ENCODE measurements at places on chromosomes 7 and 10.
A peak's percentile ranks its signal among the peaks of the same experiment; 100 is the strongest.

- no peaks in the 10 kb centered on the region for H3K4me1 ChIP-seq
- H3K36me3 ChIP-seq = no peaks in the 10 kb centered on the region
- no peak for DNase-seq
- no peak overlapping the region for H3K27ac ChIP-seq
- H3K27me3 ChIP-seq = no peaks in the 10 kb centered on the region
These were observed 68.1 kb downstream of the LRGUK start for GRCh38 chr7:134195252-134195651.

- H3K27ac ChIP-seq = no peak overlapping the region
- H3K36me3 ChIP-seq = no peaks in the 10 kb centered on the region
- no peaks in the 10 kb centered on the region for H3K27me3 ChIP-seq
- H3K4me3 ChIP-seq = no peak overlapping the region
- DNase-seq = no peak
These were observed 66.0 kb downstream of the ZNF487 start for GRCh38 chr10:43502931-43503330.

- H3K27me3 ChIP-seq = no peaks in the 10 kb centered on the region
- H3K27ac ChIP-seq = no peak overlapping the region
- DNase-seq = no peak
- no peaks in the 10 kb centered on the region for H3K36me3 ChIP-seq
- H3K4me1 ChIP-seq = no peaks in the 10 kb centered on the region
These were observed 39.6 kb downstream of the JAZF1 start for GRCh38 chr7:28140979-28141378.

- no peaks in the 10 kb centered on the region for H3K36me3 ChIP-seq
- H3K27me3 ChIP-seq = peaks cover 7% of the 10 kb centered on the region
- H3K4me1 ChIP-seq = peaks cover 6% of the 10 kb centered on the region
- no peak overlapping the region for H3K4me3 ChIP-seq
These were observed 19.5 kb upstream of the PPP2R2D start for GRCh38 chr10:131881104-131881880.

- no peaks in the 10 kb centered on the region for H3K27me3 ChIP-seq
- peaks cover 6% of the 10 kb centered on the region for H3K4me1 ChIP-seq
- H3K4me3 ChIP-seq = no peak overlapping the region
- H3K27ac ChIP-seq = no peak overlapping the region
- no peak for DNase-seq
- H3K36me3 ChIP-seq = no peaks in the 10 kb centered on the region
These were observed 60.8 kb upstream of the SP4 start for GRCh38 chr7:21367081-21367480.

- DNase-seq = no peak
- peaks cover 5% of the 10 kb centered on the region for H3K27me3 ChIP-seq
- H3K36me3 ChIP-seq = no peaks in the 10 kb centered on the region
- H3K4me3 ChIP-seq = no peak overlapping the region
- H3K4me1 ChIP-seq = no peaks in the 10 kb centered on the region
These were observed 6.4 kb downstream of the CARD11 start for GRCh38 chr7:3037259-3037658.

- DNase-seq = no peak
- H3K4me1 ChIP-seq = peaks cover 19% of the 10 kb centered on the region
- H3K27me3 ChIP-seq = peaks cover 3% of the 10 kb centered on the region
These were observed 172.0 kb downstream of the PLXNA4 start for GRCh38 chr7:132404261-132404660.

- H3K4me3 ChIP-seq = no peak overlapping the region
- no peaks in the 10 kb centered on the region for H3K27me3 ChIP-seq
- no peaks in the 10 kb centered on the region for H3K36me3 ChIP-seq
- DNase-seq = no peak
- peaks cover 43% of the 10 kb centered on the region for H3K4me1 ChIP-seq
These were observed 105.9 kb upstream of the ANLN start for GRCh38 chr7:36283711-36284130.

- no peaks in the 10 kb centered on the region for H3K27me3 ChIP-seq
- H3K27ac ChIP-seq = no peak overlapping the region
- H3K4me1 ChIP-seq = no peaks in the 10 kb centered on the region
- H3K36me3 ChIP-seq = no peaks in the 10 kb centered on the region
These were observed 70.2 kb upstream of the FERD3L start for GRCh38 chr7:19215412-19215811.

GRCh38 chr10:58951746-58952145 is 224.7 kb upstream of the PHYHIPL start:
- H3K4me1 ChIP-seq = peaks cover 11% of the 10 kb centered on the region
- H3K27me3 ChIP-seq = no peaks in the 10 kb centered on the region
- H3K36me3 ChIP-seq = no peaks in the 10 kb centered on the region
- H3K27ac ChIP-seq = peak overlapping the region; percentile 70
- no peak overlapping the region for H3K4me3 ChIP-seq

DNA sequence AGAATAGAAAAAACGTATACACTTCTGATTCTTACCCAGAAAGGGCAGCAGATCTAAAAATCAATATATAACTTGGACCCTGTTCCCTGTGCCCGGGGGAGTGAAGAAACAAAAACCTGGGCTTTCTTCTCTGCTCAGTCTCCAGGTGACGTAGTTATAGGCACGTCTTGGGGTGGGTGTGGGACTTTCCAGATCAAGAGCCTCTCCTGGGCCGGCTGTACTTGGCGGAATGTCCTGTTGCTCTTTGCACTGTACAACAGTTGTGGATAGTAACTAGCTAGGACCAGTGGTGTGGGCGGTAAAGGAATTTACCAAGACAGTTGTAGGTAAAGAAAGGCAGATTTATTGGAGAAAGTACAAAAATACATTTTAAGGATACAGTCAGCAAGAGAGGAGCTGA is 40.4 kb upstream of the STEAP4 start:
- H3K36me3 ChIP-seq = no peaks in the 10 kb centered on the region
- no peak overlapping the region for H3K27ac ChIP-seq
- H3K4me1 ChIP-seq = peaks cover 4% of the 10 kb centered on the region

GRCh38 chr7:104252409-104253134 is 44.8 kb upstream of the ORC5 start:
- no peaks in the 10 kb centered on the region for H3K36me3 ChIP-seq
- H3K4me3 ChIP-seq = no peak overlapping the region
- H3K27ac ChIP-seq = no peak overlapping the region
- DNase-seq = no peak
- H3K4me1 ChIP-seq = no peaks in the 10 kb centered on the region

All from suprapubic skin (tissue), 4 donors.